Mucosa of gallbladder (tissue), 1 donor: ENCODE measurements at places on chromosomes 2 and 18.

DNA sequence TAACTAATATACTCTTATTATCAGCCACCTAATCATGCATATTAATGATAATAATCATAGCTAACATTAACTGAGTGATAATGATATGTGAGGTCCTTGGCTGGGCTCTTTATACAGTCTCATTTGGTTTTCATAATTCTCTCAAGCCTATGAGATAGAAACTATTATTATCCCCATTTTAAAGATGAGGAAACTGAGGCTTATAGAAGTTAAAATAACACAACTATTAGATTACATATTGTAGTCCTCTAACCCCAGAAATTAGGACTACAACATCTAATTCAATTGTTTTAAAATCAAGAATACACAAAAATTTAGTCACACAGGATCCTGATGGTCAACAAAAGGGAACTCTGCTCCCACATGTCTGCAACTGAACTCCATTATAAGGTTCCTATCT is 83.6 kb upstream of the ITGB6 start:
- no peak for DNase-seq

- DNase-seq, result no peak
These were observed 27.4 kb downstream of the FABP1 start for GRCh38 chr2:88100489-88100858.

DNA sequence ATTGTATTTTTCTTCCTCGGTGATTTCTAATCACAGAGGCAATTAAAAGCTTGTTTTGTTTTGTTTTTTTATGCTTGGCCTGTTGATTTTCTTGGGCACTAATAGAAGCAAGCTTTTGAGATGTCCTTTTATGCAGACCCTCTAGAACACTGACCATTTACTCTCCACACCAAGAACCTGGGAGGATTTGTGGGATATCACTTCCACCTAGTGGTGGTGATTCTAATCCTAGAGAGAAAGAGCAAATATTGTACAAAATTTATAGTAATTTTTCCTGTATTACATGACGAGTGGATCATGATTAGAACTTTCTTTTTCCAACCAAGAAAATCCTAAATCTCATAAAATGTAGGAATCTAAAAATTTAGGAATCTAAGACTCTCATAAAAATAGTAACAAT is 23.4 kb downstream of the NEMP2 start:
- DNase-seq, result no peak

DNA sequence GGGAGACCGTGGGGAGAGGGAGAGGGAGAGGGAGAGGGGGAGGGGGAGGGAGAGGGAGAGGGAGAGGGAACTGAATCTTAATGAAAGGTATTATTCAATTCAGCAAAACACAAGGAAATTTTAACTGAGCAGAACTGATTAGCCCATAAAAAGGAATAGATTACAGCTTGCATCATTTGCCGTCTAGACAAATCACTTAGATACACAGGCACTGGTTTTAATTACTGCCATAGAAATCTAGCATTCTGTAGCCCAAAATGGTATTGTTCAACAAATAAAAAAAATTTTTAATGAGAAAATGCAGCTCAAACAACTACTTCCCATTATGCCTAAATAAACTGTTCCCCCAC is 7.9 kb upstream of the KCNF1 start:
- no peak for DNase-seq

- no peak for DNase-seq
These were observed 44.6 kb downstream of the SLC35F5 start for GRCh38 chr2:113711851-113712250.

- DNase-seq, result peak; percentile 34
These were observed 40.3 kb upstream of the ZFP36L2 start for GRCh38 chr2:43266711-43267111.

GRCh38 chr2:174748948-174749347 is 15.3 kb downstream of the CHRNA1 start:
- DNase-seq, result peak; percentile 60

- no peak for DNase-seq
These were observed 47.7 kb downstream of the PRKCE start for GRCh38 chr2:45699032-45699658.
